ENCODE measurements at places on chromosomes 2 and 18.

DNA sequence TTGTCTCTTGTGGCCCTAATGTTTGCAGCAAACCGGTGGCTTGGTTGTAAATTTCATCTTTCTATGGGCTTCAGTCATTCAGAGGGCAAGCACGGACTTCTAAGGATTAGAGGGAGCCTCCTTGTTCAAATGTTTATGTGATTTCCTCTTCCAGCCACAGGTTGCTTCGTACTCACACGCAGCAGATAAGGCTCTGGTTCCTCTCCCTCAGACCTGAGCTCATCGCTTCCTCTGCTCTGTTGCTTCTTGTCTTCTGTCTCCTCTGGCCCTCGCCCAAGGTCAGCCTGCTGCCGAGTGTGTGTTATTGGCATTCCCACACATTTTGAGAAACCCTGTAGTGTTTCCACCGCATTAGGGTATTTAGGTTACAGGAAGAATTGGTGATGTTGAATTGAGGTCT is 44.0 kb downstream of the MYL12B start:
- DNase-seq: no peak

- no peak for DNase-seq
Observed at GRCh38 chr18:77851802-77852201, 602.2 kb downstream of the GALR1 start.

DNA sequence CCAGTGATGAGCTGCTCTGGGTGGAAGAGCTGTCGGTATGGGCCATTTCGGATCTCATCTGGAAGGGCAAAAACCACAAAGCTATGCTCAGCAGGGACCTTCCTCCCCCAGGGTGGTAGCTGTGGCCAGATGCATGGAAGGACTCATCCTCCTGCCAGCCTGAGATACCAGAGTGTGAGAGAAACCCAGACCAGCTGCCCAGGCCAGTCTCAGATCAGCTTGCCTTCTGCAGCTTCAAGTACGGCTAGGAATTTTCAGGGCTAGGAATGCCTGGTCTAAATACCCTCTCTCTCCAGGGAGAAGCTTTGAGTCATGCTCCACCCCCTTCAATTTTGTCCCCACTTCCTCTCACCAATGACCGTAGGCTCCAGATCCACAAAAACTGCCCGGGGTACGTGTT is 1.4 kb upstream of the TUBA4B start:
- DNase-seq: no peak

- DNase-seq: no peak
Observed at GRCh38 chr2:126786765-126787164, 111.9 kb upstream of the TEX51 start.

Measured in mucosa of gallbladder (tissue), 1 donor.